Omental fat pad (tissue), 4 donors: ENCODE measurements at places on chromosomes 1 and 21. TPM values are rescaled to one million over a fixed set of nuclear protein-coding genes. Genes with fewer than 3 reads are reported as not detected.
A peak's percentile ranks its signal among the peaks of the same experiment; 100 is the strongest.

GRCh38 chr1:209403921-209404320 lies 179.6 kb upstream of the CAMK1G start:
- DNase-seq = no peak

GRCh38 chr21:46095083-46095719 lies 2.7 kb upstream of the COL6A2 start:
- DNase-seq = peak; percentile 10

GRCh38 chr1:155809088-155809487 lies 47.9 kb downstream of the GON4L start:
- DNase-seq = no peak

SLC26A9 gene
- 0.37 TPM for total RNA-seq
